ENCODE measurements at places on chromosomes 7 and 10.

DNA sequence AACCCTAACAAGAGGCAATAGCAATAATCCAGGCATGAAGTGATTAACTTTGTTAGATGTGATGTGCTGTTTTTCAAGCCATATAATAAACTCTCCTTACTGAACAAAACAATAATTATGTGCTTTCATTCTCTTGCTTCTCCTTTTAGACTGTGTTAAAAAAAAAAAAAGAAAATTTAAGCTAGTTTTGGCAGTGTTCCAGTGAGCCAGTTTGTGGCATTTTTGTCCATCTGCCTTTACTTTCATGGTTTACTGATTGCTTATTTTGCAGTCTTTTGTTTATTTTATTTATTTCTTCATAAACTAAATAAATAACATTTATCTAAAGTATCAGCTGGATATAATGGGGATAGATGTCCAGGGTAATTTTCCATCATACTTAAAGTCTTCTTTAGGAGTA, 625.3 kb downstream of the CNTNAP2 start:
- DNase-seq, result no peak

GRCh38 chr7:11127114-11127785, 153.6 kb downstream of the PHF14 start:
- DNase-seq, result no peak

- DNase-seq, result no peak
These were observed 30.4 kb upstream of the DPYSL4 start for GRCh38 chr10:132156382-132156781.

- no peak for DNase-seq
These were observed 21.9 kb upstream of the CFAP46 start for GRCh38 chr10:132964231-132964630.

- no peak for DNase-seq
These were observed 120.9 kb downstream of the PLXNA4 start for GRCh38 chr7:132455378-132455777.

GRCh38 chr7:73809467-73809951, 21.3 kb upstream of the CLDN4 start:
- no peak for DNase-seq

GRCh38 chr7:154332811-154333580, 280.8 kb downstream of the DPP6 start:
- no peak for DNase-seq

GRCh38 chr10:82308641-82309040, 433.6 kb downstream of the NRG3 start:
- no peak for DNase-seq

DNA sequence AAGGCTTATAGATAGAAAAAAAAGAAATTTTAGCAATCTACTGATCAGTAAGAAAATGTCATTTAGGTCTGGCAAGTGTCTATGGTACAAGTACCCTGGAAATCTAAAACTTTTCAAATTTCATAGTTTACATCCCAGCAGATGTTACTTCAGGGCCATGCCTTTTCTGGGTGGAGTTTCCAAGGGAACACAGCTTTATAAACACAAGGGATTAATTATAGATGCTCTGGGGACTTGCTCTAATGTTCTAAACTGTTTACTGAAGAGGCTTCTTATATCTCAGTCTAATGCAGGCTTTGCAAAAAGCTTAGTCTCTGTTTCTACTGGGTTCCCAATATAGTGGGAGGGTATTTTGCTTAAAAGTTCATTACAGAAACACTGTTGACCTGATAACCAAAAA, 3.1 kb downstream of the CD36 start:
- DNase-seq, result no peak

GRCh38 chr7:127863082-127863481, 168.2 kb downstream of the LRRC4 start:
- no peak for DNase-seq

DNA sequence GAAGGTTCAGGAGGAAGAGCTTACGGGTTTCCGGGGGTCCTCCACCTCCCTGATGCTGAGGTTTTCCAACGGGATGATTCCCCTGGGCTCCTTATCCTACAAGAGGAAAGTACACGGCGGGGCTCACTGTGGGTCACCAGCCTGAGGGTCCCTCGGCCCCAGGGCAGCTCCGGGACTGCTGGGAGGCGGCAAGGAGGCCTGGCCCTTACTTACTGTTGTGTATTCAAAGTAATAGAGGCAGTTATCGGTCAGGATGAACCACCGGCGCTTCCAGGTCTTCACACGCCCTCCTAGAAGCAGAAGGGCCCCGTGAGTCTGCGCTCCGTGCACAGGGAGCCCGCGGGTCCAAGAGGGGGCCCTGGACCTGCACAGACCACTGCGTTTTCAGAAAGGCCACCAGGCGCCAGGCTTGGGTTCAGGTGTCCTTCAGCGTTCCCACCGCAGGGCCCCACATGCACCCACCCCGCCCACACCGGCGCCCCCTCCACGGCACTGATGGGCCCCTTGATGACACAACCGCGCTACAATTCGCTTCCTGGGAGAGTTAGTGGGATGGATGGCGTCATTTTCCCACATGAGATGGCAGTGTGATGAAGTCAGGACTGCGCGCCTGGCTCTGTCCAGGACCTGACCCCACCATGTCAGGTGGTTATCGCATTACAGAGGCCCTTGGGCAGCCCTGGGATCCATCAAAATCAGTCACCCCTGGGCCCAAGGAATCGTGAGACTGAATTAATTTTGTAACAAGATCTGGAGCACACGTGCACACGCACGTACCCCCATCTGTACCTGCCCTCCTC, 106.7 kb downstream of the CYTH3 start:
- no peak for DNase-seq

DNA sequence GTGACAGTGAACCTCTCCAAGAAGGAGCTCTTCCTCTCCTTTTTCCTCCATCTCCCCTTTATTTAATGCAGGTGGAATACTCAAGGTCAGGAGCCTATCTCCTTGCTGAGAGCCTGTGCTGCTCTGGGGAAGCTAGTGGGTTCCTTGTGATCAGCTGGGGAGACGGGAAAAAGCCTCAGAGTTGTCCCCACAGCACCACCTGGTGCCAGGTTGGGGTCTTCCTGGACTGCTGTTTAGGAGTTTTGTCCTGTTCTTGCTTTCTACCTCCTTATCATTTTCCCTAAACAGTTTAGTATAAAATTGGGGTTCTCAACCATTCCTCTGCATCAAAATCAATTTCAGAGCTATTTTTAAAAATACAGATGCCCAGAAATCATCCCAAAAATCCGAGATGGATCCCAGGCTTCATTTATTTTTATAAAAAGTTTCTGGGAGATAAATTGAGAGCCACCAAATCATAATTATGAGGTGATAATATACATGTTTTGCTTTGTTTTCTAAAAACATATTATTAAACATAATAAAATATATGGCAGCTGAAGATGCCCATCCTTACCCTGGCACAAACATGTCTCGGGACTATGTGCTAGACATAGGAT, 44.3 kb downstream of the MACC1 start:
- DNase-seq, result no peak

DNA sequence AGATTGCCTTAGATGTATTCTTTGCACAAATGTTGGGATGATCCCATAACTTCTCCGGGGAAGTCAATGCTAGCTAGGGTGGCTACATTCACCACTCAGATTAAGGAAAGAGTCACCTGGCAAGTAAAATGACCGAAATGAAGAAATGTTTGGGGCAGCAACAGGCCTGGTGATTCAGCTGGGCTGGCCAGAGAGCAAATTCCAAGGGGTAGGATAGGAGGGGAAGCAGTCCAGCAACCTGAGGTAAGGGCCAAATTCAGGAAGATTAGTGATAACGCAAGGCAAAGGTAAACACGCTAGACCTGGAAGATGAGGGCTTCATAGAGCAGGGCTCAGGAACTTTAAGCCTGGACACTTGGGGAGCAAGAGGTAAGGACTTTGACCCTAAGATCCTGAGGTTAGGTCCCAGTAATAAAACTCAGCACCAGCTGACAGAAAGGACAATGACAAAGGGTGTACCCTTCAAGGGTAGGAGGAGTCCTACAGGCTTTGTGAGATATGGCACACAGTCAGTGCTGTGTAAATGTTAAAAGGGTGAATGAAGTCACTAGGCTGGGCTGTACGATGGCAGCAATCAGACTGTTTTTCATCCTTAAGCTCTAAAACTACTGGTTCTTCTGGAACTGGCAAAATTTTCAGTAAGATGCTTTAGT, 22.7 kb upstream of the SMNDC1 start:
- DNase-seq, result no peak

All from CD4-positive, alpha-beta T cell treated with Interleukin-21 for 1 hour (primary cell).